ENCODE measurements at places on chromosomes 11 and 22.

GRCh38 chr22:31977141-31977841, 33.0 kb downstream of the YWHAH start:
- peak; percentile 68 for DNase-seq

DNA sequence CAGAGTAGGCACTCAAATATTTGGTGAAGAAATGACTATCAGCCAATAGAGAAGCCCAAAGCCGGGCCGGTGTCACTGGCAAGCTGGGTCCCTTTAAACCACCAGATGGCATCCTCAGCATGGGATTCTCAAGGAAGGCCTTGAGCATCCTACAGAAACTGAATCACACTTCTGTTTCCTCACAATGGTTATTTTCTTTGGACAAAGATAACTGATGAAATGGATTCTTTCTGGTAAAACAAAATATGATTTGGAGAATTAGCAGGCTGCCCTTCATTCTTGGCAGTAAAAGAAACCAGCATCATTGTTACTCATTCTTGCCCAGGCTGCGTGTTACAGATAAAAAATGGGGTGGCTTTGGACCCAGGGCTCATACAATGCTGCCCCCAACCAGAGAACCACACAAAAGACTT, 30.3 kb upstream of the ASPHD2 start:
- peak; percentile 42 for DNase-seq

DNA sequence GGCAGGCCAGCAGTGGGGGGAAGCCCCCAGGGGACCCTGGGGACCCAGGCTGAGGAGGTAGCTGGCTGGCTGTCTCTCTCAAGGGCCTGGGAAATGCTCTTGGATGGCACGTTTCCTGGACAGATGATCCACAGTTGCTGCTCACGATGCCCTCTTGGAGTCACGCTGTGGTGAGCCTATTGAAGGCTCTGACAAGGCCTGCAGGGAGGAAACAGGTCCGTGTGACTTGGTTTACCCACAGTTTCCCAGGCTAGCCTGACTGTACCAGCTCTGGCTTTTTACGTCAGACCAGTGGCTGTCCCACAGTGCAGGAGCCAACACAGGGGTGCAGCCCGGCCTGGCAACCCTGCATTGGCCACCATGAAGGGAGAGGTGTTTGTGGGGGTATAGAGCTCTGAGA, 29.2 kb upstream of the PPARA start:
- DNase-seq: no peak

DNA sequence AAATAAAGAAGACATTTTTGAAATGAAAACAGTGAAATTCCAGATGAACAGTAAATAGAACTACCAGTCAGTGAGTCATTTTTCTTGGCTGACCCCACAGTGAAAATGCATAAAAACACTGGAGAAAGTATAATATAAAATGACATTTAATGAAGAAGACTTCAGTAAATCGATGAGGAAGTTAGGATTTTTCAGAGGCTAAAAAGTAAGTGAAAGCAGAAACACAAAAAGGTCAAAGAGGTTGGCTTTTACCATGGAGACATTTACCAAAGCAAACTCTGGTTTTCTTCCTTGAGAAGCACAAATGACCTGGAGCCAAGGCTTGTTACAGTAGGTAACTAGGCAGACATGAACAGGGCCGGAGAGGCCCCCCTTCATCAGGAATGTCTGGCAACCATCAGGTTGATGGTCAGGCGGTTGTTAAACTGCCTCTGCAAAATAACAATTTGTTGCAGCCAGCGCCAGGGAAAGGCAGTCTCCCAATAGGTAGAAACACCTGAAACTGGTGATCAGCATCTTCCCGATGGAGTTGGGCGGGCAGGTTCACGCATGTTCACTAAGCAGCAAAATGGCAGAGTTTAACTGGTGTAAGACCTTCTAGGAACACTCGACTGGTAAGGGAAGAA, 16.7 kb upstream of the TMEM123 start:
- no peak for DNase-seq

GRCh38 chr11:124954590-124954955, 571 bp downstream of the CCDC15 start:
- DNase-seq: no peak
